CMK (cell line): ENCODE measurements at places on chromosomes 3 and 15.

- no peak for DNase-seq
These were observed at the start of gene SPTBN5 for GRCh38 chr15:41893422-41894250. Gene SPTBN5 (minus strand): TSS chr15:41894053. CDS start chr15:41893497, 556 bp downstream.

GRCh38 chr3:149812165-149812605 is 830 bp upstream of the RNF13 start:
- DNase-seq = no peak

GRCh38 chr15:29226436-29227208 is 43.0 kb downstream of the NSMCE3 start:
- no peak for DNase-seq

DNA sequence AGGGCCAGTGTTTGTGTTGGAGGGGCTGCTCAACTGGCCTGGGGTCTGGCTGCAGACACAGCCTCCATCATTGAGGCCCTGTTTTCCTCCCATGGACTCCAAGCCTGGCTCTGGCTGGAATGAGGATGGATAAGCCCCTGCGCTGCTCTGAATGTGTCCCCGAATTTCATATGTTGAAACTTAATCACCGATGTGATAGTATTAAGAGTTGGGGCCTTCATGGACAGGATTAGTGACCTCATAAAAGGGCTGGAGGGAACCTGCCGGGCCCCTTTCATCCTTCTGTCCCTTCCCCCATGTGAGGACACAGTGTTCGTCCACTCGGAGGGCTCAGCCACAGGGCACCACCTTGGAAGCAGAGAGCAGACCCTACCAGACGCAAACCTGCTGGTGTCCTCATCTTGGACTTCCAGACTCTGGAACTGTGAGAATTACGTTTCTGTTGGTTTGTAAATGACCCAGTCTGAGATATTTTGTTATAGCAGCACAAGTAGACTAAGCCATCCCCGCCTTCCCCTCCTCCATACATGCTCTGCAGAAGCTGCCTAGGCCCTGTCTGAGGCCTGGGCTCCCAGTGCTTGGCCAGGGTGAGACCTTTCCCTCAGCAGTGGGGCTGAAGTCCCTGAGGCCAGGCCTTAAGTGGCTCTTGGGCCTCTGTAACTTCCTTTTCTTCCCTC is 3.8 kb upstream of the LCTL start:
- DNase-seq = no peak

- DNase-seq = no peak
These were observed 85.8 kb downstream of the MEIS2 start for GRCh38 chr15:37014566-37014965.

DNA sequence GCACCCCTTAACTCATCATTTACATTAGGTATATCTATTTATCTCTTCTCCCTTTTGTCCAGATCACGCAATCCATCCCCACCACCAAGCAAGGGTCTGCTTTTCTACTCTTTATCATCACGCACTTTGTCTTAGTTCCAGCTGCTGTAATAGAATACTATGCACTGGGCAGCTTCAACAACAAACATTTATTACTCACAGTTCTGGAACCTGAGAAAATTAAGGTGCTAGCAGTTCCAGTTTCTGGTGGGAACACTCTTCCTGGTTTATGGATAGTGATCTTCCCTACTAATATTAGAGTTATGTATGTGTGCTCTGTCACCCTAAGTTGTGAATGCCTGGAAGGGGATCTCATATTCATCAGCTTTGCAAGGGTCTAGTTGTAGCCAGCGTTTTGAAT is 687.0 kb downstream of the NTRK3 start:
- no peak for DNase-seq

- no peak for DNase-seq
These were observed 8.9 kb downstream of the LMOD3 start for GRCh38 chr3:69113536-69113935.

- no peak for DNase-seq
These were observed 482.2 kb upstream of the PDZRN3 start for GRCh38 chr3:74106925-74107324.

- no peak for DNase-seq
These were observed 776 bp downstream of the VGLL3 start for GRCh38 chr3:86990012-86990733.

- no peak for DNase-seq
These were observed 10.6 kb downstream of the ARPP19 start for GRCh38 chr15:52558196-52558595.

GRCh38 chr3:173306110-173306509 is 91.4 kb upstream of the NLGN1 start:
- DNase-seq = no peak

DNA sequence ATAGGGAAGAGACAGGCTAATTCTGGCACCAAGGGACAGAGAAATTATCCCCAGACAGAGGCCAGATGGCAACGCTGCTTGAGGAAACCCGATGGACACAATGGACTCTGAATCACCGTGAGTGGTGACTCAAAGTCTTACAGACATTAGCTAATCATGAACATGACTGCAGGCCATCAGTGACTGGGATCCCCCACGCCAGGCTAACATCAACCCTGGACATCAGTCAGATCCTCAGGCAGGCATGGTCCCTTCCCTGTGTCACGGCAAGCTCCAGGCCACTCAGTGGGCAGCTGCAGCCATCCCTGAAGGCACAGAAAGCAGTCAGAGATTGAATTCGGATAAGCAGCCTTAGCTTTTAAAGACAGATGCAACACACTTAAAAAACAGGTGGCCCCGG is 23.8 kb upstream of the OXTR start:
- no peak for DNase-seq

- DNase-seq = no peak
These were observed 15.8 kb downstream of the GRIP2 start for GRCh38 chr3:14524311-14524711.

- DNase-seq = no peak
These were observed 28.2 kb upstream of the PIAS1 start for GRCh38 chr15:68025835-68026424.

- DNase-seq = no peak
These were observed 77.0 kb downstream of the TMEM108 start for GRCh38 chr3:133115176-133115575.

- no peak for DNase-seq
These were observed 40.5 kb upstream of the MITF start for GRCh38 chr3:69698728-69699127.

DNA sequence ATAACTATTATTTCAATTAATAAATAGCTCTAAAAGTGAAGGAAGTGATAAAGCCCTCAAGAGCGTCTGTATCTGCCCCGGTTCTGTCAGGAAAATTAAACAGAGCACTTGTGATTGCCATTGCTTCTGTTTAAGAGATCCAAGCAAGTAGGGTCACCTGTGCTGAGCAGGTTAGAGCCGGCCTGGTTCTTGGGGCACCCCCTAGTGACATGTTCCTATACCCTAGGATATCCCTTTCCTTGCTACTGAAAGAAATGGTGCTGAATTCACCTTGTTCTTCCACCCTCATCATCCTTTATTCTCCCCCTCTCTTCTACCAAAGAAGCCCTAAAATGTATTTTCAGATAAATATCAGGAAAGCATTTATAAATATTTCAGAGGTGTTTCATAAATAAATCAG is 323.5 kb downstream of the RORA start:
- DNase-seq = no peak

DNA sequence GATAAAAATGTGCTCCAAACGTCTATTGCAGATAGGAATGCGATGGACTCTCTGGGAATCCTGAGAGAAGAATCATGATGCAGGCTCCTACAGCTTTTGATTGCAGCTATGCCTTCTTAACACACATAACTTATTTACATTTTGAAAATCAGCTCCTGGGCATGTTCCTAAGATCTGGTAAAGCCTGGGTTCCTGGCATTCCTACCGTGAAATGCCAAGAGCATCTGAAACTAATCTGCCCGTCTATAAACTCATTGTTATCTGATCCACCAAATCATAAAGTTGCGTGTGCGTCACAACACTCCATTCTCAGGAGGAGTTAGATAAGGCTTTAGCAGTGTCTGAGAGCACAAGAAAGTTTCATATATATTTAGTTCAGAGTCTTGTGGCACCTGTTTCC is 79.0 kb upstream of the VGLL3 start:
- no peak for DNase-seq

DNA sequence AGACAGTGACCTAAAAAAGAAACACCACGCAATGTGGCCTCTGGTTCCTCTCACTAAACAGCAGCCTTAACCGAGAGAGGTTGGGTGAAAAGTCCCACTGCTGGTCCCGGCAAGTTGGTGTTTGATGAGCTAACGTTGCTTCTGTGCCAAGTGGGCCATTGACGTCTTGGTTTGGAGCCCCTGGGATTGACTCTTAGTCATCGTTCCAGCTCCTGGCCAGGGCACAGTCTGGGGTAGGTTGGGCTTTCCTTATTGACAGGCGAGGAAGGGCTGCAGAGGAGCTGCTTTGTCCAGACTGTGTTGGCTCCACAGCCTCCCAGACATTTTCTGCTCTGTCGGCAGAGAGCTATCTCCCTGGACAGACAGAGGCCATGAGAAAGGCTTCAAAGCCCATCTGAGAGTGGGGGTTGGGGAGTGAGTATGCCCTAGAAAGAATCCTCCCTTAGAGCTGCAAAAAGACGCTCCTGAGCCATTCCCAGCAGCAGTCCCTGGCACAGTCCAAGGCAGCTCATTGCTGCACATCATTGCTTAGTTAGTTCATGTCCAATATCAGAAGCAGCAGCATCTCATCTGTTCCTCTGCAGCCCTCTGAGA is 28.6 kb upstream of the C3orf80 start:
- no peak for DNase-seq
